ENCODE measurements at places on chromosomes 2 and 18.

DNA sequence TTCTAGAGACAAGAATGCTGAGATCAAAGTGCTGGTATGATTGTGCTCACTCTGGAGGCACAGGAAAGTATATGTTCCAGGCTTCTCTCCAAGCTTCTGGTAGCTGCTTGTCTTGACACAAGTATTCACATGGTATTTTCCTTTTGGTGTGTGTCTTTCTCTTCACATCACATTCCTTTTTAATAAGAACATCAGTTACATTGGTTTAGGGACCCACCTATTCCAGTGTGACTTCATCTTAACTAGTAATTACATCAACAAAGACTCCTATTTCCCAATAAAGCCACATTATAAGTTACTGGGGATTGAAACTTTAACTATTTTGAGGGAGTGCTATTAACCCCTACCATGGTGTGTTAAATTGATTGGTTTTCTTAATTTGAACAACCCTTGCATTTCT is 119.1 kb downstream of the FSIP2 start:
- DNase-seq, result no peak

GRCh38 chr18:9249254-9249653 is 85.3 kb upstream of the TWSG1 start:
- DNase-seq, result no peak

DNA sequence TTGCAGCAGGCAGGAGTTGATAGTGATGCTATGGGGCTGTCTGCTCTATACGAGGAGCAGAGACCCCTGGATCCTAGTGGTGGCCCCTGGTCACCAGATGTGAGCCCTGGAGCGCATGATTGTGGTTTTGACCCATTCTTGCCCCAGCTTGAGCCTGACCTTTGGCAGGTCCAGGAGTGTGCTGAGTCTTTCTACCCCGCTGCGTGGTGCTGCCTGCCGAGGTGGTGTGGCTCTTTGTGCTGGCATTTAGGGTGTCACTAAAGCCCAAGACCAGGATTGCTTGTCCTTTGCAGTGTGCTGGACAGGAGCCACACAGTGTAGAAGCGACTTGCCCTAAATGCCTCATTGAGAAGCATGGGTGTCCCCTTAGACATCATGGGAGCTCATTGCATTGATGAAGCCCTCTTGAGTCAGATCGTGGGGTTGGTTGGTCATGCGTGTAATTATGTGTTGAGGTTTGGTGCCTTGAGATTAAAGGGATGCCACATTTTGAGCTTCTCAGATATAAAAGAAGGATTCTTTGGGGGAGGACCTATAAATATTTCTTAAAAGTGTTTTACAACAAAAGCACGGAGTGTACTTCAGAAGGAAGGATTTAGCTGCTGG is 88.3 kb downstream of the AGAP1 start:
- no peak for DNase-seq

DNA sequence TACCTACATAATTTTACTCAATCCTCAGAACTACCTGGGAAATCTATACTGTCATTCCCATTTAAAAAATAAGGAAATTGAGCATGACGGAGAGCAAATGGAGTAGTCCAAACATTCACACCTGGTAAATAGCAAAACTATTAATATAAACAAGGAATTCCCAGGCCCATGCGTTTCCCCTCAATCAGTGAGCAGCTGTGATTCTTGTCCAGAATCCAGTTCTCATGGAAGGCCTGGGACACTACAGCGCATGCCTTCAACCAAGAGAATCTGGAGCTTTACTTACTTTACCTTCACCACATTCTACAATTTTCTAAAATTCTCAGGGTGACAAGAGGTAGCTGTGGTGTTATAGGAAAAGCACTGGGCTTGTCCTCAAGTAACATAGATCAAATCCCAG is 259.0 kb downstream of the LRATD1 start:
- no peak for DNase-seq

DNA sequence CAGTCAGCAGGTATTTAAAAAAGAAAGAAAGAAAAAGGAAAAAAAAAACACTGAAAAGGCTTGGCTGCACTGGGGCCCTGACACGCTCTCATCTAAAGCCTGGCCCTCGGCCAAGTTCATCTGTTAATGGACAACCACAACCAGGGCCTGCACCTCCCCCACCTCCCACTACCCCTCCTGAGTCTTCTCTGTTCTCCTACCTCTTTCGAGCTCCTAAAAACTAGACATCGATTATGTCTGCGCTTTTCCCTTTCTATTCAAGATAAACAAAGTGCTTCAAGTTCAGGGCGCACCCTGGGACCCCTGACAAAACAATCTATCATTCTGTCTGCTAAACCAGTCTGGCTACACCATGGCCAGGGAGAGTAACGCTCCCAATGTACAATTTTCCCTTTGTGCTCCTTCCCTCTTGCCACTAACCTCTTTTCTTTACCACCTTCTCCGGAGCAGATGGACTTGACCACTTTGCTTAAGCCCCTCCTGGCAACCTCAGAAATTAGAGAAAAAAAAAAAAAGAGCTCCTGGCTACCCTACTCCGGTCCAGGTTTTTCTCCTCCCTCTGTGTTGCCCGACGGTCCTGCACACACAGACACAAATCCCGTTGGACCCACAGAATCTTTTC is 22.7 kb downstream of the BCL11A start:
- no peak for DNase-seq

GRCh38 chr18:26909599-26910290 is 44.2 kb upstream of the AQP4 start:
- DNase-seq, result no peak

GRCh38 chr2:117936871-117937428 is 76.9 kb downstream of the CCDC93 start:
- DNase-seq, result no peak

GRCh38 chr2:165725421-165725820 is 68.6 kb downstream of the GALNT3 start:
- peak; percentile 32 for DNase-seq

GRCh38 chr2:120485096-120485495 is 139.2 kb downstream of the INHBB start:
- DNase-seq, result no peak

DNA sequence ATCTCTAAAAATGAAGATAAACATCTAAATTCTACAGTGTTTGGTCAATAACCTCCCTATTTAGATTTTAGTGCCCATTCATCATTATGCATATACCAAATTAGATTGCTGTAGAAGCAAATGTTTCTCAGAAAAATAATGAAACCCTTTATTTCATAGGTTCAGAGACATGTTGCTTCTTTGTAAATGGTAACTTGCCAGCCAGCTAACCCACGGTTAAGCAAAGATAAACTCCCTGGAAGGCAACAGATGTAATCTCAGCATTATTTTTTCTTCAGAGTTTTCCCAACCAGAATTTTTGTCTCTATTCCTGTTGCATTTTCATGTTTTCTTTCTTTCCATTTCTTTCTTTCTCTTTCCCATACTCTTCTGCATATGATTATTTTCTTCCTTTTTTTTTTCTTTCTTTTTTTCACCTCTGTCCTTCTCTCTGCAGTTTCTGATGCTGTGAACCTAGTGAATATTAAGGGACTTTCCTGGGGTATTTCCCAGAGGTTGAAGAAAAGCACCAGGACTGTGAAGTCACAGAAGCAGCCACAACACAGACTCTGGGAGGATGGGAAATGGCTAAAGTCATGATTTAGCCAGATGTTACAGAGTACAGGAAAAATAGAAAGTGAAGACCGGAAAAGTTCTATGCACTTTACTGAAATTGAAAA is 50.0 kb upstream of the DSG1 start:
- DNase-seq, result no peak

GRCh38 chr2:12694990-12695774 is 21.6 kb upstream of the TRIB2 start:
- DNase-seq, result no peak

GRCh38 chr2:23900541-23901322 is 26.2 kb downstream of the ATAD2B start:
- peak; percentile 58 for DNase-seq

- DNase-seq, result no peak
Measured at GRCh38 chr2:228017784-228018183, 146.4 kb downstream of the DAW1 start.

DNA sequence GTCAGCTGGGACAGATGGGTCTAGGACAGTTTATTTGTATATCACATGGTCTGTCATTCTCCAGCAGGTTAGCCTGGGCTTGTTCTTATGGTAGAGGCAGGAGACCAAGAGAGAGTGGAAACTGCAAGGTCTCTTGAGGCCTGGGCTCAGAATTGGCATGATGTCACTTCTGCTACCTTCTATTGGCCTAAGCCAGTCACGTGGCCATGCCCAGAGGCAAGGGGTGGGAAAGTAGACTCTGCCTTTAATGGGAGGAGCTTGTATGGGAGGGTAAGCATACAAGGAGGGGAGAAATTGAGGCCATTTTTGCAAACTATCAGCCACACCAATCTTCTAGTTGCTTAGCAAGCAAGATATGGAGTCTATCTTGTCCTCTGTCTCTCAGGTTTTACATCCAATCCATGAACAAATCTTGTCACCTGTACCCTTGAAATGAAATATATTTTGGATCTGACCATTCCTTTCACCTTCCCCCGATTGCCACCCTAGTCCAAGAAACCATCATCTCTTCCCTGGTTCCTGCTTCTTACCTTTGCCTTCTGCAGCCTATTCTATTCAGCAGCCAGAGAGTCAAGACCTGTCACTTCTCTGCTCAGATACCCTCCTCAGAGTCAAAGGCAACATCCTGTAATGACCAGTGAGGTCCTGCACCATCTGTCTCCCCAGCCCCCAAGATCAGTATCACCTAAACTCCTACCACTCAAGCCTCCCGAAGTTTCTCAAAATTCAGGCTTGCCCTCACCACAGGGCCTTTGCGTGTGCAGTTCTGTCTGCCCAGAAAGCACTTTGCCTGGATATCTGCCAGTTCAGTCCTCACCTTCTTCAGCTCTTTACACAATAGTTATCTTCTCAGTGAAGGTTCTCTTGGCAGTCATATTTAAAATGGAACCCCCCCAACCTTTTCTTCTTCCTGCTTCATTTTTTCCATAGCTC is 240.0 kb downstream of the LOXHD1 start:
- DNase-seq, result peak; percentile 58

GRCh38 chr18:13712400-13713131 is 13.8 kb downstream of the FAM210A start:
- DNase-seq, result no peak

GRCh38 chr2:67667054-67667908 is 270.1 kb downstream of the ETAA1 start:
- DNase-seq, result no peak

GRCh38 chr2:45789317-45789716 is 137.8 kb downstream of the PRKCE start:
- no peak for DNase-seq

GRCh38 chr2:85184231-85184630 is 51.0 kb downstream of the TCF7L1 start:
- no peak for DNase-seq

Measured in A673 (cell line).